ENCODE measurements at places on chromosomes 11 and 22. TPM values are rescaled to one million over a fixed set of nuclear protein-coding genes. Genes with fewer than 3 reads are reported as not detected.
A peak's percentile ranks its signal among the peaks of the same experiment; 100 is the strongest.

DNA sequence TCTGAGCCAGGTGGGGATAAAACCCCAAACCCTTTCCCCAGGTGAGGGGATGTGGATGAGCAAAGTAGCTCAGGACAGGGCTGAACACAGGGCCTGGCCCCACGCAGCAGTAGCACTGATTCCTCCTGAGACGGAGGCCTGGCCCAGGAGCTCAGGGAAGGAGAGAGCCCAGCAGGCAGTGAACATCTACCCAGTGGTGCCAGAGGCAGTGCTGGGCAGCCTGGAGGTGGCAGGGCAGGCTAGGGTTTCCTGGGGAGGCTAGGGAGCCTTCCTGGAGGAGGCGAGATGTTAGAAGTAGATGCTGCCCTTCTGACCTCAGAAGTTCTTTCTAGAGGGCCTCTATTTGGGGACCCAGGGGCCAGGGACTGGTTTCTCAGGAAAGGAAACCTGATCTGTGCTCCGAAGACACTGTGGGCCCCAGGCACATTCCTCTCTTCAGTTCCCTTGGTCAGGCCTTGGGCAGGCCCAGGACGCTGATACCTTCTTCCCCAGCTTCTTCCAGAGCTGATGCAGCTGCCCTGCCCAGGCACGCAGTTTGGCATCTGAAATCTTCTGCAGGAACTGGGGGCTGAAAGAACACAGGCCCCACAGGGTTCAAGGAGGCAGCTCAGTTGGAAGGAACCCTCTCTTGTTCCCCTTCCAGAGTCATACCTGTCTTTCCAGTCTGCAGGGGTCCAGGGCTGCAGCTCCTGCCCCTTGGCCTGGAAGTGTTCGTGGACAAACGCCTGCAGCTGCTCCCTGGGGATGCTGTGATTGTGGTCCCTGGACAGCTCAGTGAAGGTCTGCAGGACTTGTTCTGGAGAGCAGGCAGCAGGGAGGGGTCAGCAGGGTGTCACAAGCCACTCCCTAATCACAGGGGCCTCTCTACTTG, 16.8 kb downstream of the TREH start:
- peaks cover 7% of the 10 kb centered on the region for H3K36me3 ChIP-seq
- H3K27me3 ChIP-seq = peaks cover 22% of the 10 kb centered on the region
- H3K27ac ChIP-seq = no peak overlapping the region
- H3K4me1 ChIP-seq = no peaks in the 10 kb centered on the region

DNA sequence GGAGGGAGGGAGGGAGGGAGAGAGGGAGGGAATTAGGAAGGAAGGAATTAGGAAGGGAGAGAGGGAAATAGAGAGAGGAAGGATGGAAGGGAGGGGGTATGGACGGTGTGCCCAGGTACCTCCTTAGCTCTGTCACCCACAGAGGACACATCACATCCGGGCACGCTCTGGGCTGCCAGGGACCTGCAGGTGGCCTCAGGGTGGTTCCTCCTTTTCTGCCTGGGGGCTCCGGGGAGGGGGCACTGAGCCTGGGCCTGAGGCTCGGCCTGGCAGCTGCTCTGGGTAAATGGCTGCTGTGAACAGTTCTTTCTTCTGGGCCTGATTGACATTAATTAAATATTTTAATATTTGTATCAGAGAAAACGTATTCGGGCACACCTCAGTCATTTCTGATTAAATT, 733.5 kb downstream of the BRD1 start:
- H3K4me1 ChIP-seq = no peaks in the 10 kb centered on the region
- H3K27ac ChIP-seq = no peak overlapping the region
- H3K4me3 ChIP-seq = no peak overlapping the region
- peaks cover 72% of the 10 kb centered on the region for H3K27me3 ChIP-seq
- H3K36me3 ChIP-seq = no peaks in the 10 kb centered on the region

DNA sequence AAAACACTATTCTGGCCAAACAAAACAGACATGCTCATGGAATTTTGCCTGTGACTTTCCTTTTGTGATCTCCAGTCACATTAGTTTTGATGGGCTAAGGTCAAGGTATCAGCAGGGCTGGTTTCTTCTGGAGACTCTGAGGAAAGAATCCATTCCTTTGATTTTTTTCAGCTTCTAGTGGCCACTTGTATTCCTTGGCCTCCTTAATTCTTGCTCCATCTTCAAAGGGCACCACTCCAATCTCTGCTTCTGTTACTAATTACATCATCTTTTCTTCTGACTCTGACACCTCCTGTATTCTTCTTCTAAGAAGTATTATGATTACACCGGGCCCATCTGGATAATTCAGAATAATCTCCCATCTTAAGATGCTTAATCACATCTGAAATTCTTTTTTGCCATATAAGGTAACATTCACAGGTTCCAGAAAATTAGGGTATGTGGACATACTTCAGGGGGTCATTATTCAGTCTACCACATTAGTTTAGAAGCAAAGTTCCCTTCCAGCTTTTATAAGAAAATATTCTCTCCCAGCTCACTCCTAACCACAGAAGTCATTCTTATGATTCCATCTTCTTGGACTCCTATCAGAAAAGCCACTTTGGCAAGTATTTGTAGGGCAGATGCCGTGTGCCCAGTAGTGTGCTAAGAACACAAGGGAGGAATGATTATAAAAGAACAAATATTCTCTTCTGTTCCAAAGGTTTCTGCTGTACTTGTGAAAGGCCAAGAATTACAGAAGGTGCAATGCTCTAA, 56.4 kb upstream of the FSHB start:
- no peaks in the 10 kb centered on the region for H3K27me3 ChIP-seq
- no peak overlapping the region for H3K4me3 ChIP-seq
- H3K36me3 ChIP-seq = no peaks in the 10 kb centered on the region
- peak; percentile 50 for ATAC-seq

WNT7B gene
- total RNA-seq = not detected

SMIM35 gene
- total RNA-seq = 0.13 TPM

DNA sequence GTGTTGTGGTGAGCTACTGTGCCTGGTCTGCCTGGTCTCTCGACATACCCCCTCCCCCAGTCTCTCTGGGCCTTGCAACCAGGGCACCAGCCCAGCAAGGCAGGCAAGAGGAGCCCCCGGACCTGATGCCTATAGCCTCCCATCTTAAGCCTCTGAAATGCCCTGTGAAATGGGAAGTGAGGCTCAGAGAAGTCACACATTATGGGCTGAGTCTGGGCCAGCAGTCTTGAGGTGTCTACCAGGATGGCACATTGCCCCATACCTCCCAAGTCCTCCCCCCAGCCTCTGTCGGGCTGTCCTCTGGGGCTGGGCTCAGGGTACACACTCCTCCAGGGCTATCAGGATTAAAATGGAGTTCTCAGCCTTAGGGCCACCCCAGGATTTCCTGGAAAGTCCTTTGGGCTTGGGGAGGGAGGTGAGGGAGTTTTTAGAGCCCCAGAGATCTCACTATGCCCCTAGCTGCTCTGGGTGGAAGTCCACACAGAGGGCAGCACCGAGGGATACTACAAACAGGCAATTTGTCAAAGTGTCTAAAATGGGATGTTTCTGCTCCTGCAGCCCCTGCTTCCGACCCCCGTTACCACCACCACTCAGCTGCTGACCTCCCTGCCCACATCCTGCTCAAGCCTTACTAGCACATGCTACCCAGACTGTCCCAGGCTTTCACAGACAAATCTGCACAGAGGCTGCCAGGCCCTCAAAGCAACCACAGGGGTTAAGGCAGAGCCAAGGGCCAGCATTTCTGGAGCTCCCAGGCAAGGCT, 3.1 kb upstream of the SH3BP1 start:
- H3K4me1 ChIP-seq = peaks cover 41% of the 10 kb centered on the region
- no peak overlapping the region for H3K27ac ChIP-seq
- H3K36me3 ChIP-seq = peaks cover 17% of the 10 kb centered on the region
- H3K4me3 ChIP-seq = no peak overlapping the region
- ATAC-seq = no peak
- H3K27me3 ChIP-seq = peaks cover 26% of the 10 kb centered on the region

Data from gastroesophageal sphincter (tissue), 4 donors.